ENCODE measurements at places on chromosomes 4 and X.

DNA sequence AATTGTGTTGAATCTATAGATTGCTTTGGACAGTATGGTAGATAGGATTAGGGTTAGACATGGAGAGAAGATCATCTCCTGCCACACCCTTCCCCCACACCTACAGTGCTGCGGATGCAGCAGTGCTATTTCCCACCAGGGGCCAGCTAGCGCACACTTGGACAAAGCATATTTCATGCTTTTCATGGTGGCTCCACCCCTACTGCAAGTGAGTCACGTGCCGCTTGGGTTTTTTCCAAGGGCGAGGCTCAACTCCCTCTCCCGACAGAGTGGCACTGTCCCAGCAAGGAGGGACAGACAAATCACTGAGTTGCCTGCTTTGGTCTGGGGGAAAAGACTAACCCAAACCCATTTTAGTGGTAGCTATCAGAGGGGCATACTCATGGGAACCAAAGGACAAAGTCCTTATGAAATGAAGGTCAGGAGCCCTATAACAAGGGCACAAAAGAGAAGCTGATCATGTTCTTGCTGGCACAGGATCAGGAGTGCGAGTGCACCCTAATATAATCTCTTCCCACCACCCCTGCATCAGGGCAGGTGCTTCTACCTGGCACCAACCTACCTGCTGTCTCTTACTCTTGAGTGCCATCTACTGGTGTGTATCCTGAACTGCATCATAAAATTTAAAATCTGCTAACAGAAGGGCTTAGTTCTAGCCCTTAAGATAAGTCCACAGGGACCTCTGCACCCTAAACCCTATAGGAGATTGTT lies 55.1 kb upstream of the PGAM4 start:
- no peak for DNase-seq

DNA sequence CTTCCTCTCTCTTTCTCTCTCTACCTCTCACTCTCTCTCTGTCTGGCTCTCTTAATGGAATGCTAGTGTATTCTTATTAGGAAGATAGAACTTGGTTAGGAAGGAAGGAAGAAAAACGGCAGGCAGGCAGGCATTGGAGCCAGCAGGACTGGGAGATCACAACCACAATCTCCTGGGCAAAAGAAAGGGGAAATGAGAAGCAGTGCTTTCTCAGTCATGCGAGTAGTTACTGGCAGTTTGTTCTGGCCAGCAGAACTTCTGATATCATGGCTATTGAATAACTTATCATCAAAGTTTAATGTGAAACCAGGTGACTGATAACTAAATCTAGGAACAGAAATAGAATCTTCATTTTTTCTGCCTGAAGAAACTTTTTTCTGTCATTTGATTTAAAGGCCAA lies 60.9 kb upstream of the PAGE1 start:
- DNase-seq = no peak

DNA sequence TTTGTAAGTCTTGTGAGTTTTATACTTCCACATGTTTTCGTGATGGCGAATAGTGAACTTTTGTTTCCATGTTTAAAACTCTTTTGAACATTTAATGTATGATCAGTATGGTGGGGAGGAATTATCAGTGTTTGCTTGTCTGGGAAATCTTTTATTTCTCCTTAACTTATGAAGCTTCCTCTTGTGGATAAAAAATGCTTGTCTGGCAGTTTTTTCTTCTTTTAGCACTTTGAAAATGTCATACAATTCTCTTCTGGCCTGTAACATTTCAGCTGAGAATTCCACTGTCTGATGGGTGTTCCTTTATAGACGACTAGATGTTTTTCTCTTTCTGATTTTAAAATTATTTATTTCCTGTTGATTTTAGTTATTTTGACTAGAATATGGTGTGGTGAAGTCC lies 576.0 kb downstream of the DACH2 start:
- DNase-seq = no peak

DNA sequence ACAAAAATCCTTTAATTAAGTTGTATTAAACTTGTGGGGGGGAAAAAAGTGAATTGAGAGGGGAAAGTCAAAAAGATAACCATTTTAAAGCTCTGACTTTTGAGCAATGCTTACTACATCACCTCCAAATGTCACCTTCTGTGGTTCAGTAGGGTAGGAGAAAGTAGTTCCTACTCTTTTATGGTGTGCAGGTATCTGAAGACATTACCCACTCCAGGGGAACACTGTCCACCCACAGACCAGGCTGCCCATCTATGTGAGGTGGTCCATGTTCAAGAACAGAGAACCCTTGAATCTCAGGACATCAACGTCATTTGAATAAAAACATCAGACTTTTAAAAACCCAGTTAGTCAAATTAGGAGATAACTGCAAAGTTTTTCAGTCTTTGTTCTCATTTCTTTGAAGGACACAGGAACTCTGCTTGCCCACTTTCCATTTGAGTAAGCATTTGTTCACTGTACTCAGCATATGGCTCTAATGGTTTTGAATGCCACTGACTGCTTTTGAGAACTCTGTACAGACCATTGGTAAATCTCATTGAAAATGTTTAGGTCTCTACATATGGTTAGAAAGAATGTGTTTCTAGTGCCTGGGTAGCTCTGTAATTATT lies 18.4 kb downstream of the NMU start:
- DNase-seq = no peak

GRCh38 chr4:21512353-21512752 lies 436.2 kb downstream of the KCNIP4 start:
- DNase-seq = no peak

- no peak for DNase-seq
These were observed 129.6 kb upstream of the MED14 start for GRCh38 chrX:40864972-40865371.

DNA sequence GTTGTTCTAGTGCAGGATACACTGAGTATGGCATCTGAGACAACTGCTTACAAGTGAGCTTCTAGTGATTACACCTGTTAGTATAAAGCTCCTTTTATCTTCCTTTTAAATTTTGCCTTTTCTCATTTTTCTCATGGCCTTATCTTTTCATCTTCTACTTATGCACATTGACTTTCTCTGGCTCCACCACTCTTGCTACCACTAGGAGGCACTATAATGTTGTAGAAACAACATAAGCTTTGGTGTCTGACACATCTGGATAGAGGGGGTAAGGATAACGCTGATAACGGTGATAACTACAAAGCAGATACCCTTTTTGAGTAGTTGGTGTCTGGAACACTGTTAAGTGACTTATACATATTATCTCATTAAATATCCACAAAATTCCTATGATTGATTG lies 187.4 kb upstream of the TEX13C start:
- DNase-seq = no peak

GRCh38 chr4:14841801-14842768 lies 160.2 kb upstream of the CPEB2 start:
- DNase-seq = no peak

- no peak for DNase-seq
These were observed 55.8 kb downstream of the FGF16 start for GRCh38 chrX:77502951-77503525.

DNA sequence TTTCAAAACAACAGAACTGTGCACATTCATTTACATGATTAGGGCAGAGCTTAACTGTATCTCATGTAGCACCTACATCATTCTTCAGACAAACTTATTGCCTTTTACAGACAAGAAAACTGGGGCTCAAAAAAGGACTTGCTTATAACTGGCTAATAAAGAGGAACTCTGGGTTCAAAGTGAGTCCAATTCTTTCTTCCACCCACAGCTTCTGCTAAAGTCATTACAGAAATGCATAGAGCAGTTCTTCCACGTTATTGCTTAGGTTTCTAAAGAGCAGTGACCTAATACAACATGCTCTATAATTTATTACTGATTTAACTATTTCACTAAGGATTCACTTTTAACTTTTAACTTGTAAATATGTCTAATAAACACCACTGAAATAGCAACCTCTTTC lies 60.6 kb downstream of the ELOVL6 start:
- DNase-seq = no peak
